ENCODE measurements at places on chromosomes 4 and X.
A peak's percentile ranks its signal among the peaks of the same experiment; 100 is the strongest.

DNA sequence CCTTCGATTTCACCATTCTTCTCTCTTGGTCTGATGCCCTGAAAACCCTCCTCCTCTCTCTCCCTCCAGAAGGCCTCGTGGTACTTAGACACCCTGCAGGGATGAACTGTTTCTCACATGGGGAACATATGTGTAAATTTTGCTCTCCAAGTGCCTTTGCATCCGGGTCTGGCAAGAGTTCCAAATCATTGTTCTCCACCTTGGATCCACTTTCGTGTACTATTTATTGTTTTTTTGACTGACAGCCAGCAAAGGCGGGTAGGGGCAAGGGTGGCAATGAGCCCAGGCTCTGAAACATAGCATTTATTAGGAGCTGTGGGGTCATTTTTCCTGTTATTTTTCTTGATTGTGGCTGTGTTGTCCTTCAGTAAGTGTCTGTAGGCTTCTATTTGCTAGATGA lies 81.7 kb downstream of the RTL5 start:
- DNase-seq: no peak

DNA sequence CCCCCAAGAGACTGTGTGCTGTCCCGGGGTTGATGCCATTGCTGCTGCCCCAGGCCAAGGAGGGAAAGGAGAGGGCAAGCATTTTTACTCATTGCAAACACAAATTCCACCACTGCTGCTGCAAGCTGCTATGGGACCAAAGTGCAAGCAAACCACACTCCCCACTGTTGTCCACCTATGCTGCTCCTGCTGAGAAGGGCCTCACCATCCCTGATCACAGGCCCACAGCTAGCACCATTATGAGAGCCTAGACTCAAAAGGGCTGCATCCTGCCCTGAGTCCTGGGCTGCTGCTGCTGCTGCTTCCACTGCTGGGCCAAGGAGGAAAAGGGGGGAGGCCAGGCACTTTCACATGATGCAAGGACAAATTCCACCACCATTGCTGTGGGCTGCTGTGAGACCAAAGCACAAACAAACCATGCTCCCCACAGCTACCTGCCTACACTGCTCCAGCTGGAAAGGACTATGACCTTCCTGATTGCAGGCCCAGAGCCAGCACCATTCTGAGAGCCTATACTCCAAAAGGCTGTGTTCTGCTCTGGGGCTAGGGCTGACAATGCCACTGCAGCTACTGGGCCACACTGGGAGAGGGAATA lies 218.2 kb upstream of the ZCCHC13 start:
- DNase-seq: no peak

- DNase-seq: no peak
Measured at GRCh38 chr4:87120411-87121162, 99.8 kb downstream of the KLHL8 start.

GRCh38 chrX:43716144-43716543 lies 60.0 kb downstream of the MAOA start:
- no peak for DNase-seq

GRCh38 chr4:119785963-119786362 lies 157.4 kb upstream of the PDE5A start:
- no peak for DNase-seq

DNA sequence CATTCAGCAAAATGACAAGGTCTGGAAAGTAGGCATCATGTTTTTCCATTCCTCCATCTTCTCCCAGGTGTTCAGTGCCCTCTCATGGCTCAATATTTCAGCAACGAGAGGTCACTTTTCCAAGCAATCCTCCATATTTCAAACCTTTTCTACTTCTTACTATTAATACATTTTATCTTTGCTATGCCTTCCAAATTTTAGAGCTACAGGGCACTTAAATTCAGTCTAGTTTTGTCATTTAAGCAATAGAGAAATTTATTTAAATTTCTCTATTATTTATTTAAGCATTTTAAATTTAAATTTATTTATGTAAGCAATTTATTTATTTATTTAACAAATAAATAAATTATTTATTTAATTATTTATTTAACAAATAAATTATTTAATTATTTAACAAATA lies 305.1 kb upstream of the ANXA10 start:
- DNase-seq: no peak

- DNase-seq: no peak
Measured at GRCh38 chr4:153904011-153904410, 115.1 kb upstream of the SFRP2 start.

- DNase-seq: no peak
Measured at GRCh38 chr4:167774646-167775045, 317.7 kb upstream of the ANXA10 start.

DNA sequence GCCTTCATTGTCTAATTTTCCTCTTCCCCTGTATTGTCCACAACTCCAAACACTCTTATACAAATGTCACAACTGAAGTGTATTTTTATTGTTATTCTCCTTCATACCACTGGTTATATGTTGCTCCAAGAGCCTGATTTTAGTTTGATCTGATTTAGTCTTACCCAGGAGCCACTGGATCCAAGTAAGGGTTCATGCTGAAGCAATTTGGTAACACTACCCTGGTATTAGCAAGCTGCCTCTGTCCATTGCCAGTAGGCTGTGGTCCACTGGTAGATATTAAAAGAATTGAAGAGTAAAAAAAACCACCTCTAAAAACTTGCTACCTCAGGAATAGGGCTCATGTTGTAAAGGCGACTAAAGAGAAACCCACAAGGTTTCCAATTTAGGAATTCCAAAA lies 41.2 kb downstream of the AMOT start:
- DNase-seq: no peak

DNA sequence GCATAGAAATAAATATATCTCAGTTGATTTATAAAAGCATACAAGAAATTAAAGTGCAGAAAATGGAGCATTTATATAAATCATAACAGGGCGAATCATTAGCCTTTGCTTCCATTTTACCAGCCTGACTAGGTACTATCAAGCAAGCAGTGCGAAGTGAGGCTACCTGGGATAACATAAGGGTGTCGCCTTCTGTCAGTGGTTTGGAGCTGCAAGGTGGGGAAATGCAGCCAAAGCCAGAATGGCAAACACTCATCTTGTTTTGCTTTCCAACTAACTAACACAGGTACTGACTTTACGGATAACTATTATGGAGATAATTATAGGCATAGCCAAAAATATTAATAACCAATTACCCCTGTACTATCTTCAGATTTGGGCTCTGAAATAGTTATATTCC lies 1459.8 kb downstream of the RAPGEF2 start:
- DNase-seq: no peak

- no peak for DNase-seq
Measured at GRCh38 chrX:108304210-108304609, 134.0 kb downstream of the COL4A6 start.

- no peak for DNase-seq
Measured at GRCh38 chrX:11908371-11908770, 150.3 kb downstream of the MSL3 start.

DNA sequence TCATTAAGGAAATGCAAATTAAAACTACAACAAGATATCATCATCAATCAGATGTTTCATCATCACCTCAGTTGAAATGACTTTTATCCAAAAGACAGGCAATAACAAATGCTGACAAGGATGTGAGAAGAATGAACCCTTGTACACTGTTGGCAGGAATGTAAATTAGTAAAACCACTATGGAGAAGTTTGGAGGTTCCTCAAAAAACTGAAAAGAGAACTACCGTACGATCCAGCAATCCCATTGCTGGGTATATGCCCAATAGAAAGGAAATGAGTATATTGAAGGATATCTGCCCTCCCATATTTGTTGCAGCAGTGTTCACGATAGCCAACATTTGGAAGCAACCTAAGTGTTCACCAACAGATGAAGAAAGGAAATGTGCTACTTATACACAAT lies 50.6 kb upstream of the STARD8 start:
- DNase-seq: no peak

DNA sequence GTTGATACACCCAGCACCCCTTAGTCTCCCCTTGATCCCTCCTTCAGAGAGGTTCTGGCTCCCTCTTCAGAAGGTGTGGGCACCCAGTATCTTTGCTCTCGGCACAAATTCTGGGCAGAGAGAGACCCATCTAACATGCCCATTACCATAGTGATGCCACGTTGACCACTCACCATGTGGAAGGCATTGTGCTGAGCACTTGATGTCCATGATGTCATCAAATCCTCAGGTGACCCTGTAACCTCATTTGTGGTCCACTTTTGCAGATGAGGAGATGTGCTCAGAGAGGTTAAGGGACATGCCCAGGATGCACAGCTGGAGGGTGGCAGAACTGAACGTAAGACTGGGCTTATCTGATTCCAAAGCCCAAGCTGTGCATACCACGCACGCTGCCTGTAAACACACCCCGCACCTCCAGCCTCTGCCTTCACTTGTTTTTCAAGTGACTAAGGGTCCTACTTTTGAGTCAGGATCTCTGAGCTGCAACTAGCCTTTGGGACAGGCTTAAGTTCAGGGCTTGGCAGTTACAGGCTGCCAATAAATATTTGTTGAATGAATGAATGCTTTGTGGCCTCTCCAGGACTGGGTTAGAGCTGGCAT lies 55.2 kb downstream of the HTRA3 start:
- DNase-seq: no peak

GRCh38 chr4:24229978-24230377 lies 340.1 kb upstream of the PPARGC1A start:
- peak; percentile 6 for DNase-seq

- DNase-seq: no peak
Measured at GRCh38 chrX:50071494-50071893, 129.3 kb downstream of the AKAP4 start.

DNA sequence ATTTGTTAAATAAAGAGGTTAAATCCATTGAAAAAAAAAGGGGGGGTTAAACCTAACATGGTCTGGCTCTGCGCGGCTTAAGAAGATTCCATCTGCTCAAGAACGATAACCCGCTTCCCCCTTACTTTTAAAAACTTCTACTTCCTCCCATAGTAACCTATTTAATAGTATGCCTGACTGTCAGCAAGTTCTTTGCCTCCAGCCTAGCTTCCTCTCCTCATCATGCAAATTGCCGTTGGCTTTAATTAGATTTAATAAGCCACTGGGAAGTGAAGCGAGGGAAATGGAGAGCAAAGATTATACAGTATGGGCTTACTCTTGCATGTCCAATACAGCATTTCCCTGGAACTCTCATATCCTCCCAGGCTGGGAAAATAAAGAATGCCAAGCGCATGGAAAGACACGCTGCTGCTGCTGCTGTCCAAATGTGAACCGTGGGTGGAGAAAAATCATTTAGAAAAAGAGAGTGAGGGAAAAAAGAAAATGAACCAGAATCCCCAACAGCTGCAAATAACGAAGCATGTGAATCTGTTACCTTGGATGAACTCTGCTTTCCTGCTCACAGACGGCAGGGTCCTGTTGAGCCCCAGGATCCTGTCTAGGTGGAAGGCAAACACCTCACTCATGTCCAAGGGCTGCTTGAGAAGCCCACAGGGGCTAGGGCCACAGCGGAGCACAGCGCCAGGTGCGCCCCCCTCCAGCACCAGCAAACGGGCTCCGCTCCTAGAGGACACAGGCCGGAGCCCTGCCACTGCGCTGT lies 2.7 kb downstream of the GASK1B start:
- DNase-seq: no peak

DNA sequence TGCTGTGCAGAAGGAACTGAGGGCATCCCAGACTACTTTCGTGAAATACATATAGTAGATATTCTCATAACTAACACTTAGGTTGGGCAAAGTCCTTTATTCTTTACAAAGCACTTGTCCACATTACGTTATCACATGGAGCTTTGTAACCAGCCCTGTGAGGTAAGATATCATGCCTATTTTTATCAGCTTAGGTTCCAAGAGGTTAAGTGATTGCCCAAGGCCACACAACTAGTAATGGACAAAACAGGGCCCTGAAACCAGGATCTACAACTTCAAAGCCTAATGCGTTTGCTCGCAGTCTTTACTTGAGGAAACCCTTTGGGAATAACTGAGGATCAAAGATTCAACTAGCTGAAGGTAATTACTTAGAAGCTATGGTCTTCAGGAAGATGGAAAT lies 261.5 kb downstream of the GPC3 start:
- no peak for DNase-seq

- no peak for DNase-seq
Measured at GRCh38 chrX:17397074-17397473, 22.1 kb downstream of the NHS start.

DNA sequence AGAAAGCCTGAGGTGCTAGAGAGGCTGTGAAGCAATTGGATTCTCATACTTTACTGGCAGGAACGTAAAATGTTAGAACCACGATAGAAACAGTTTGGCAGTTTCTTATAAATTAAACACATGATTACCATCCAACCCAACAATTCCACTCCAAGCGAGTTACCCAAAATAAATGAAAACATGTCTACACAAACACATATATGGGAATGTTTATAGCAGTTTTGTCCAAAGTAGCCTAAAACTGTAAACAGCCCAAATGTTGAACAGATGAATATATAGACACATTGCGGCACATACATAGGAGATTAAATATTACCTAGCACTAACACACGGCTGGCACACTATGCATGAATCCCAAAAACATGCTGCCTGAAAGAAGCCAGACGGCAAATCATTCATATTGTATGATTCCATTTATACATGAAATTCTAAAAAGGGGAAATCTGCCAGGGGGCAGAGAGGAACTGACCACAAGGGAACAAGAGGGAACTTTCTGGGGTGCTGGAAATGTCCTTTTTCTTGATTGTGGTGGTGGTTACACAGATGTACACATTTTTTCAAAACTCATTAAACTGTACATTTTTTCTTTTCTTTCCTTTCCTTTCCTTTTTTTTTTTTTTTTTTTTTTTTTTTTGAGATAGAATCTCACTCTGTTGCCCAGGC lies 50.4 kb upstream of the SLC25A4 start:
- DNase-seq: no peak

DNA sequence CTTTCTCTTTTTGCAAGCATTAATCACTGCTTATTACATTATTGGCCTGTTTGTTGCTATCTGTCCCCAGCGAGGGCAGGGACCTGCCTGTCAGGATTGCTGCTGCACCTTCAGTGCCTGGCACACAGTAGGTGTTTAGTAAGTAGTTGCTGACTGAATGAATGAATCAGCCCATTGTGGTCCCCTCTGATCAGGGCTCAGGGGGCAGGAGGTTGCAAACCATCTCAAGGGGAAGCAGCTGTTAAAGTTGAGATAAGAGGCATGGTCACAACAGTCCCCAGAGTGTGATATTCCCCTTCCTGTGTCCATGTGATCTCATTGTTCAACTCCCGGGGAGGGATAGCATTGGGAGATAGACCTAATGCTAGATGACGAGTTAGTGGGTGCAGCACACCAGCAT lies 85.4 kb downstream of the WFS1 start:
- no peak for DNase-seq

GRCh38 chr4:162683659-162684370 lies 482.9 kb downstream of the NAF1 start:
- DNase-seq: no peak

Measured in GM04503 (cell line).